ENCODE measurements at places on chromosomes 13 and 19. TPM values are rescaled to one million over a fixed set of nuclear protein-coding genes. Genes with fewer than 3 reads are reported as not detected.

DCLK1 gene
- not detected for total RNA-seq

- H3K4me3 ChIP-seq = no peak overlapping the region
- no peaks in the 10 kb centered on the region for H3K36me3 ChIP-seq
- no peak overlapping the region for H3K27ac ChIP-seq
- DNase-seq = no peak
- H3K27me3 ChIP-seq = no peaks in the 10 kb centered on the region
These were observed 378.5 kb downstream of the FGF9 start for GRCh38 chr13:22049384-22049783.

DNA sequence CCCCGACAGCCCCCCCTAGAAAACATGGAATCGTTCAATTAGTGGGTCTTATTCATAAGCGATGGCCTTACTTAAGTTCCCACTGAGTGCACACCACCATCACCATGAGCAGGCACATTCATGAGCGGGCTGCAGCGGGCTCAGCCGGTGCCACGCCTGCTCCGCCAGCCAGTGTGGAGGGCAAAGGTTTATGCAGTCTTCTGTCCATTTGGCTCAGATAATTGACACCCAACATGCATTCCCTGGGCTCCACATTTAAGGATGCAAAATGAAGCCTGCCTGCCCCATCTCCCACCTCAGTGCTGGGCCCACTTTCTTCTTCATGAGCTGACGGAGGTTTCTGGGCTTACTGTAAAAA lies 12.1 kb downstream of the C19orf12 start:
- DNase-seq = no peak
- H3K27me3 ChIP-seq = no peaks in the 10 kb centered on the region
- no peak overlapping the region for H3K4me3 ChIP-seq
- H3K4me1 ChIP-seq = peaks cover 37% of the 10 kb centered on the region
- H3K36me3 ChIP-seq = peaks cover 39% of the 10 kb centered on the region

LRRC25 gene
- total RNA-seq = not detected

- H3K4me1 ChIP-seq = peaks cover 20% of the 10 kb centered on the region
- no peak overlapping the region for H3K27ac ChIP-seq
- DNase-seq = no peak
- H3K4me3 ChIP-seq = no peak overlapping the region
- H3K36me3 ChIP-seq = no peaks in the 10 kb centered on the region
These were observed 10.7 kb downstream of the KPNA3 start for GRCh38 chr13:49781806-49782205.

DNA sequence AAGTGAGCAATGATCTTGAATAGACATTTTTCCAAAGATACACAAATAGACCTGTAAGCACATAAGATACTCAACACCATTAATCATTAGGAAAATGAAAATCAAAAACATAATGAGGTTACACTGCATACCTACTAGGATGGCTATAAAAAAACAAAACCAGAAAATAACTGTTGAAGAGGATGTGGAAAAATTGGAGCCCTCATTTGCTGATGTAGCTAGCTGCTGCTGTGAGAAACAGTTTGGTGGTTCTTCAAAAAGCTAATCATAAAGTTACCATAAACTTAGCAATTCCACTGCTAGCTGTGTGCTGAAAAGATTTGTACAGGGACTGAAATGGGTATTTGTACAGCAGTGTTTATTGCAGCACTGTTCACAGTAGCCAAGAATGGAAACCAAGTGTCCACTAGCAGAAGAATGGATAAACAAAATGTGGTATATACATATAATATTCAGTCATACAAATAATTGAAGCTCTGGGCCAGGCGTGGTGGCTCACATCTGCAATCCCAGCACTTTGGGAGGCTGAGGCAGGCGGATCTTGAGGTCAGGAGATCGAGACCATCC lies 46.2 kb downstream of the PDS5B start:
- H3K27ac ChIP-seq = no peak overlapping the region
- H3K36me3 ChIP-seq = peaks cover 23% of the 10 kb centered on the region
- H3K27me3 ChIP-seq = no peaks in the 10 kb centered on the region
- H3K4me3 ChIP-seq = no peak overlapping the region

DNA sequence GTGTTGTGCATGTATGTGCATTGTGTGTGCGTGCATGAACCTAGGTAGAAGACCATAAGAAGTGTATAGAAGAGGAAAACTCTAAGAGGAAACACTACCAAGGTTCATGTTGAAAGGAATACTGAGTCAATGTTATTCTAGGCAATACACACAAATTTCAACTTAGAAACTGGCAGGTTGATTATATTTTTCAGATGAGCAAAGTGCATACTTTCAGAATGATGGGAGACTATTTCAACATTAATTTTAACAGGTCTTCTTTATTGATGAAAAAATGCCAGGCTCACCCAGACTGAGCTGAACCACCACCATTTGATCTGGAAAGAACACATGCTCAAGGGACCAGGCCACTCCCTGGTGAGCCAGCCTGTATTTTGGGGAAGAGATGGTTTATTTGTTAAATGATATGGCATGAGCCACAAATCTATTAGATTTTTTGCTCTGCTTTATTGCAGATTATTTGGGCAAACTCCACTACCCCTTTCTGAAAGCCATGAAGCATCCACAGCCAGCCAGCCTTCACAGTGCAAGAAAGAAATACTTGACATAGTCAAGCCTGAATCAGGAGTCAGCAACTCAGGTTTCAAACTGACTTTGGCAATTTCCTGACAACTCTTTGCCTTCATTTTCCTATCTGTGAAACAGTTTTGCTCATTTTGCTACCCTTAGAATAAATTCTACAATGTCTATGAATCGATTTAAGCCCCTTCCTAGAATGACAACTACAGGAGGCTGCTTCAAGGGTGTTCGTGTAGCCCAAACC lies 368.9 kb downstream of the COG6 start:
- H3K36me3 ChIP-seq = peaks cover 12% of the 10 kb centered on the region
- H3K27ac ChIP-seq = no peak overlapping the region
- H3K4me3 ChIP-seq = no peak overlapping the region
- no peak for DNase-seq

DNA sequence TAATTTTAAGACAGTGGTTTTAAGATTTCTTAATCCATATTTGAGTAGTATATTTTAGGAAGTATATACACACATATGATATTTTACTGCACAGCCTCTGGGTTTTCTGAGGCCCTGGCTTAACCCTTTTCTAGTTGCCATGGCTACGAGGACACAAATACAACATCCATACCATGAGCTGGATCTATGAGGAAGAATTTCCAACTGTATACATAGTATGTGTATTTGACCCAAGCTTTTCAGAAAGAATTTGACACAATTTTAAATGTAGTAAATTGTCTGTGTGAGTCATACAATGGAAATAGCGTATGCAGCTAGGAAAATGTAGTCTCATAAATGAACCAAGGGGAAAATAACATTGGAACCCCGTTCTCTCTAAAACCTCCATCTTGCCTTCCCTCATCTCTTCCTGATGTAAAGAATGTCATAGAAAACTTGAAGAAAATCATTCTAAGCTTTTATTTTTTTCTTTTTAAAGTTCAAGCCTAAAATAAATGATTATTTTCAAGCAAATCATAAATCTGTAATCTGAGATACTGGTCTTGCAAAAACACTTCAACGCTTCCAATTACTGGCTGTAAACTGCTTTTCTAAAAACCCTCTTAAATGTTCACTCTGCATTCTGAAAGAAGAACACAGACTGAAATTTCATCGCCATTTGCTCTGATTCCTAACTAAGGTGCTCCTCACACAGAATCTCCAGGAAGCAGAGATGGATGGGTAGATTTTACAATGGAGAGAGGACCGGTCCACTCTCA lies 172.4 kb downstream of the LACC1 start:
- no peak overlapping the region for H3K4me3 ChIP-seq
- H3K27ac ChIP-seq = no peak overlapping the region
- H3K4me1 ChIP-seq = peaks cover 6% of the 10 kb centered on the region
- H3K36me3 ChIP-seq = no peaks in the 10 kb centered on the region
- DNase-seq = no peak

DNA sequence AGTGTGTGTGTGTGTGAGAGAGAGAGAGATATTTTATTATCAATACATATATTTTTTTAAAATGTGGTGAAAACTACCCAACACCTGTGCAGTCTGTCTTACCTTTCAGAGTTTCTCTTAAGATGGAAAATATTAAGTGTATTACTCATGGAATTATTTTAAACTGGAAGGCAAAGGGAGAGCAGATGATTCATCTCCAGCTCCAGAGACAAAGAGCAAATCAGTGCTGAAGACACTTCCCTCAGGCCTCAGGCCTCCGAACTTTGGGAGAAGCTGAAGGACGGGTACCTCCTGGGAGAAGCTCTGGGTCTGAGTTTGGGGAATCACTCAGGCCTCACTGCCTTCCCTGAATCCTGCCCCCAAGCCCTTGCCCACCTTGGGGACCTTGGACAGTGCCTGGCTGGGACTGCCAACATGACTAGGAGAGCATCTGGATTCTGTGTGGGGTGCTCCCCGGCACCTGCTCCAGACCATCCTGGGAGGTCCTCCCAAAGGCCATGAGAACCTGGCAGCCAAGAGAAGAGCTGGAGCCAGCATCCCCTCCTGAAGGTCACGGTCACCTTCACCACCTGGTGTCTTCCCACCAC lies 170.4 kb upstream of the UBL3 start:
- H3K4me1 ChIP-seq = no peaks in the 10 kb centered on the region
- no peak overlapping the region for H3K4me3 ChIP-seq
- no peaks in the 10 kb centered on the region for H3K36me3 ChIP-seq
- no peak for DNase-seq
- H3K27ac ChIP-seq = no peak overlapping the region
- H3K27me3 ChIP-seq = no peaks in the 10 kb centered on the region

POU2F2 gene
- 22.9 TPM for total RNA-seq

DNA sequence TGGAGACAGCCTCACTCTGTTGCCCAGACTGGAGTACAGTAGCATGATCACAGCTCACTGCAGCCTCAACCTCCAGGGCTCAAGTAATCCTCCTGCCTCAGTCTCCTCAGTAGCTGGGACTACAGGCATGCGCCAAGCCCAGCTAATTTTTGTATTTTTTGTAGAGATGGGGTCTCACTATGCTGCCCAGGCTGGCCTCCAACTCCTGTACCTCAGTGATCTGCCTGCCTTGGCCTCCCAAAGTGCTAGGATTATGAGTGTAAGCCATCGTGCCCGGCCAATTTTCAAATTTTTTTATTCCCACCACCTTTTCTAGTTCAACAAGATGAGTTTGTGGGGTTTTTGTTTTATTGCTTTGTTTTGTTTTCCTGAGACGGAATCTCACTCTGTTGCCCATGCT lies 31.7 kb downstream of the XPO4 start:
- peaks cover 7% of the 10 kb centered on the region for H3K4me1 ChIP-seq
- DNase-seq = no peak
- peaks cover 2% of the 10 kb centered on the region for H3K36me3 ChIP-seq
- no peak overlapping the region for H3K27ac ChIP-seq

GRCh38 chr13:50513300-50513877 lies 330.1 kb downstream of the DLEU7 start:
- DNase-seq = no peak
- peaks cover 2% of the 10 kb centered on the region for H3K36me3 ChIP-seq
- peaks cover 3% of the 10 kb centered on the region for H3K4me1 ChIP-seq
- peaks cover 4% of the 10 kb centered on the region for H3K27me3 ChIP-seq
- peak overlapping the region; percentile 15 for H3K4me3 ChIP-seq

KBTBD7 gene
- total RNA-seq = 10.8 TPM

ZNF667 gene
- total RNA-seq = 1.00 TPM

KLC3 gene
- not detected for total RNA-seq

All from activated CD4-positive, alpha-beta T cell treated with anti-CD3 and anti-CD28 coated beads, Interleukin-2, amount 10 ng/mL, durations not matched to agents 7 days and 5 days (primary cell).